ENCODE measurements at places on chromosomes 7 and 10.

DNA sequence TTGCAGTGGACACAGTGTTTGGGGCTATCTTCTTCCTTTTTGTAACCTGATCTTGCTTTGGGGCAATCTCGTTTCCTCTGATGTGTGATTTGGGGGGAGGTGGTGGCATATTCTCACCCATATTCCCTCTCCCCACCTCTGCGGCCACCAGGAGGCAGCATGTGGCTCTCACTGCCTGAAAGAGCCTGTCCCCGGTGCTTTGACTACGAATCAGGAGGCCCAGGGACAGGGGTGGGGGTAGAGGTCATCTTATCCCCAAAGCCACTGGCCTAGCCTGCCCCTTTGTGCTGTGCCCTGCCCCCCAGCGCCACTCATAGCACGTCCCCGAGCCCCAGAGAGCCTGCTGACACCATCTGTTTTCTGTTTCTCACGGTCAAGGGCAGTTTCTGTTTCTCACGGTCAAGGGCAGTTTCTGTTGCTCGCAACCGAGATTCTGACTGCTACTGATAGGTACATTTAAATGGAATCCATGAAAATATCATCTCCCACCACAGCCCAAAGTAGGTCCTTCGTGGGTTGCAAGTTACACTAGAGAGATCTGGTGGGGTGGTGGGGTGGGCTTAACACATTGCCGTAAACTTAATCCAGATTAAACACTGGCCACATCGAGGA is 28.2 kb downstream of the PHYH start:
- DNase-seq = no peak

GRCh38 chr10:34535872-34536271 is 279.2 kb downstream of the PARD3 start:
- DNase-seq = no peak

DNA sequence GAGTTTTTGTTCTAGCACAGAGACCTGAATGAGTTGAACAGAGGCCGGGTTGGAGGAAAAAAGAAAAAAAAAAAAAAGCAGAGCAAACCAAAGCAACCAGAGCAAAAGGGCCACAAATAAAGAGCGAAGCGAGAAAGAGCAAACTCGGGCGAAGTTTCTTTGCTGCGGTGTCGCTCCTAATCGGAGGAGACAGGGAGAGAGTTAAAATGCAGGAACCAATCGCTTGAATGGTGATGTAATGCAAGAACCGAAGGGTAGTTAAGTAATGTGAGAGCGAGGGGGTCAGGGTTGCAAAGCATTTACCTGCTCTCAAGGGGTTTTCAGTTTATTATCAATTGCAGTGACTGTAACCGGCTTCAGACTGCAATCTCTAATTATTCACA is 271.7 kb downstream of the TRIL start:
- DNase-seq = peak; percentile 78

DNA sequence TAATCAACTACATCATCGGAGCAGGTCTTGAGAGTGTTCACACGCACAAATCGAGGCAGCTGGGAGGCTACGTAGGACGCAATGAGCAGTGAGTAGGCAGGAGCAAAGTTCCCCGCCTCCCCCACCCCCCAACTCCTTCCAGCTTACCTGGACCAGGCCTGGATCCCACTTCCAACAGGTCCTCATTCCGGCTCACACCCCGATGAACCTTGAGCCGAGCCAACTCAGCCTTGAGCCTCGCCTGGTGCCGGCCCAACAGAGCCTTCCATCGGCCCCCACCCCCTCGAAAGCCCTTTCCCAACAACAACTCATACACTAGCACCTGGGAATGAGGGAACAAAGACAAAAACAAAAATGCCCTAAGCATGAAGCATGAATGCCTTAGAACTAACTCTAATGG is 1.2 kb downstream of the NSUN5 start:
- no peak for DNase-seq

DNA sequence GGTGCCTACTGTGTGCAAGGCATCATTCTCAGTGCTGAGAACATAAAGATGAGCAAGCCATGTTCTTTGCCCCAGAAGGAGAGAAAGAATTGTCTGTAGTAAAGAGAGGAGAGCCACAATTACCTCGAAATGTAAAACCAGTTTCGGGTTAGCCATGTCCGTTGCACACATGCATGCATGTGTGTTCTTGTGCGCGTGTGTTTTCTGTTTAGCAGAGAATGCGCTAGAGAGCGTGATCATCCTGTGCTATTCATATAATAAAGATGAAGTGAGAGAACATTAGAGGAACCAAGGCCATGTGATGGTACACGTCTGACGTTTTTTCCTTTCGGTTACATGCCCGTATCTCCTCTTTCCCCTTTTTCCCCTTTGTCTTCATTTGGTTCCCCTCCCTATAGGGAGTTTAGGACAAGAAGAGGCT is 158.2 kb downstream of the CELF2 start:
- DNase-seq = no peak

DNA sequence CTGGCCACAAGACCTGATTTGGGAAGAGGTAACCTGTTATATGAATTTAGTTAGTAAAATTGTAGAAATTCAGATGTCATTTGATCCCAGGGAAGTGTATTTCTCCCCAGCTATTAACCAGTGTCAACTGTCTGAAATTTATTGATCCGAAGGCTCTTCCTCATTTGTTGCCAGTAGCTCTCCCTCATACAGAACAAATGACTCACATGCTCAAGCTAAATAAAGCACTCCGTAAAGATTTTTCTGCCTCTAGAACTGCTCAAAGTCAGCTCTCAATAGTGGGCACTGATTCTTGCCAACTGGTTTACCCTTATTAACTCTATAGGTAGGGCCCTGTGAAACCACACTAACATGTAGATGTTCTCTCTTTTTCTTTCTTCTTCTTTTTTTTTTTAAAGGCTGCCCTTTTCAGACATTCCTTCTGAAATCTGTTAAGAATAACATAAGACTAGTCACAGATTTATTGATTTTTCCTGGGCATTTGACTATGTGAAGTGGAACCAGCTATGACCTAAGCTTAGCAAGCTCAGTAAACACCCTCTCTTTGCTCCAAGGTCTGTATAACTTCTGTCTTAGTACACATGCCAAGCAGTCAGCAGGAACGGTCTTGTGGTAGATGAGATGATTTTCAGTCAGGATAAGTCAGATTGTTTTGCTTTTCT is 21.8 kb downstream of the RPA3 start:
- DNase-seq = peak; percentile 66

- DNase-seq = no peak
Observed at GRCh38 chr7:130048906-130049305, 2.3 kb downstream of the ZC3HC1 start.

- no peak for DNase-seq
Observed at GRCh38 chr10:101646364-101646763, 48.6 kb downstream of the FBXW4 start.

- no peak for DNase-seq
Observed at GRCh38 chr10:23604613-23605012, 165.7 kb downstream of the OTUD1 start.

DNA sequence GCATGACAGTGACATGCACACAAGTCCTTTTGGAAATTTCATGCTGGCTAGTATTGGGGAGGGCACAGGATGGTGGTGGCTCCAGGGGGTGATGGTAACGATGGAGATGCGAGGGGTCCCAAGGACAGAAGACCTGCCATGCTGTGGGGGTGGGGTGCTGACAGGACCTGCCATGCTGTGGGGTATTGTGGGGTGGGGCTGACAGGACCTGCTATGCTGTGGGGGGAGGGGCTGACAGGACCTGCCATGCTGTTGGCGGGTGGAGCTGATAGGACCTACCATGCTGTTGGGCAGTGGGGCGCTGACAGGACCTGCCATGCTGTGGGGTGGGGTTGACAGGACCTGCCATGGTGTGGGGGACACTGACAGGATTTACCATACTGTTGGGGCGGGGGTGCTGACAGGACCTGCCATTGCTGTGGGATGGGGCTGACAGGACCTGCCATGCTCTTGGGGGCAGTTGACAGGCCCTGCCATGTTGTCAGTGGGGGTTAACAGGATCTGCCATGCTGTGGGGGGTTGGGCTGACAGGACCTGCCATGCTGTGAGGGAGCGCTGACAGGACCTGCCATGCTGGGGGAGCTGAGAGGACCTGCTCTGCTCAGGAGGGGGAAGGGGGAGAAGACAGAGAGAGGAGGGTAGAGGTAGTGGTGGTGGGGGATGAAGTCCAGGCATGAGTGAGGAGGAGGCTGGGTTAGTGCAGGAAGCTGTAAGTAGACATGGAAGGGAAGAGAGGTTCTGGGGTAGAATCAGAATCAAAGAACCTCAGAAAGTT is 36.2 kb upstream of the RET start:
- DNase-seq = no peak

GRCh38 chr7:124811341-124811740 is 45.7 kb upstream of the GPR37 start:
- DNase-seq = no peak

- DNase-seq = no peak
Observed at GRCh38 chr10:44832595-44833390, 78.3 kb upstream of the TMEM72 start.

GRCh38 chr10:61747307-61747706 is 84.6 kb downstream of the CABCOCO1 start:
- DNase-seq = no peak

- DNase-seq = no peak
Observed at GRCh38 chr7:84999450-84999849, 187.4 kb downstream of the SEMA3D start.

DNA sequence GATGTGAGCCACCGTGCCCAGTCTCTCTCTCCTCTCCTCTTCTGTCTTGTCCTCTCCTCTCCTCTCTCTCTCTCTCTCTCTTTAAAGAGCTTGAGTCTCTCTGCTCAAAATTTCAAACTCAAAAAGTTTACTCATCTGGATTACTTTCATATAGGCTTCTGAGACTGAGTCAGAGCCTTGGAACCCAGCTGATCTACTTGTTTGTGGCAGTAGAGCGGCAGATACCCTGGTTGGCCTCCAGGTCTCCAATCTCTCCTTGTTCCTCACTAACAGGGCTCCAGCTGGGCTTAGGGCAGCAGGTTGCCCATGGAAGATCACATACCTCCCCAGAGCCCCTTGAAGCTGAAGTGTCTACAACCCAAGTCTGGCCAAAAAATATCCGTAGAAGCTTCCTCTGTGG is 51.0 kb downstream of the HHEX start:
- no peak for DNase-seq

GRCh38 chr7:120785095-120785494 is 72.8 kb downstream of the TSPAN12 start:
- no peak for DNase-seq

- peak; percentile 78 for DNase-seq
Observed at GRCh38 chr10:126663328-126663727, 7.2 kb downstream of the C10orf90 start.

GRCh38 chr7:129789652-129790051 is 163.1 kb downstream of the UBE2H start:
- DNase-seq = no peak

GRCh38 chr10:110398419-110399105 is 93.8 kb upstream of the SMNDC1 start:
- DNase-seq = peak; percentile 99

- no peak for DNase-seq
Observed at GRCh38 chr7:65804887-65805286, 68.0 kb upstream of the VKORC1L1 start.

GRCh38 chr10:1417574-1417973 is 319.8 kb downstream of the ADARB2 start:
- no peak for DNase-seq

DNA sequence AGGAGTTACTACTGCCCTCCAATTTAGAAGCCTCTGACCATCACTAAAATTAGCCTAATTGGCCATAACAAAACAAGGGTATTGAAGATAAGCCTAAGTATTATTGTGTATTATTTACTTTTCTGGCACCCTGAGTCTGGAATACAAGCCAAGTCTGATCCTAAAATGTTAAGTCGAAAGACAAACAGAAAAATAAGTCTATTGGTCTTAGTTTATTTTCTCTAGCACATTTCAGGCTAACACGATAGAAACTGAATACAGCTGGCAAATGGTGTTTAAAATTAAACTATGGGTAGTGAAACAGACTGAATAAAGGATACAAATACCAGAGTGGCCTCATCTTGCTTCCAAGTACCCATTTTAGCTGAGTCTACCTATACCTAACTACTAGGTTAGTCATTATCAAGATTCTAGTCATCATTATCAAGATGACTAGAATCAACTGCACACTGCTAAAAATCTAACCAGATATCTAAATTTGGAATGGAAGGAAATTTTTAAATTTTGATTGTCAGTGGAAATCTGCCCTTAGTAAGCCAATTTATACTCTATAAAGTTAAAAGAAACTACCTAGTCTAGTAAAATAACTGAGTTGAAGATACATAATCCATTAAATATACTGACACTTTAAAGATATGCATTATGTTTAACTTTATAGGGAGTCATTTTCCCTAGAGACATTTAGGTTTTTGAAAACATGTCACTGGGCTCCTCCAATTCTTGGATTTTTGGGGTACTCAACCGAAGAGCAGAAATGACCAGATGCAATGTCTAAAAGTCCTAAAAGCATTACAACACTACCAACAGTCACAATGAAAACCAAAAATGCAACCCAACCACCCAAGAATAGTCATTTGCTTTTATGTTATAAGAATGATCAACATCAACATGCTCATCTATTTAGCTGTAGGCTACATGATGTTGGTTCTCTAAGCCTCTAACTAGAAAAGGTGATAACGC is 80.9 kb downstream of the NT5C2 start:
- no peak for DNase-seq

DNA sequence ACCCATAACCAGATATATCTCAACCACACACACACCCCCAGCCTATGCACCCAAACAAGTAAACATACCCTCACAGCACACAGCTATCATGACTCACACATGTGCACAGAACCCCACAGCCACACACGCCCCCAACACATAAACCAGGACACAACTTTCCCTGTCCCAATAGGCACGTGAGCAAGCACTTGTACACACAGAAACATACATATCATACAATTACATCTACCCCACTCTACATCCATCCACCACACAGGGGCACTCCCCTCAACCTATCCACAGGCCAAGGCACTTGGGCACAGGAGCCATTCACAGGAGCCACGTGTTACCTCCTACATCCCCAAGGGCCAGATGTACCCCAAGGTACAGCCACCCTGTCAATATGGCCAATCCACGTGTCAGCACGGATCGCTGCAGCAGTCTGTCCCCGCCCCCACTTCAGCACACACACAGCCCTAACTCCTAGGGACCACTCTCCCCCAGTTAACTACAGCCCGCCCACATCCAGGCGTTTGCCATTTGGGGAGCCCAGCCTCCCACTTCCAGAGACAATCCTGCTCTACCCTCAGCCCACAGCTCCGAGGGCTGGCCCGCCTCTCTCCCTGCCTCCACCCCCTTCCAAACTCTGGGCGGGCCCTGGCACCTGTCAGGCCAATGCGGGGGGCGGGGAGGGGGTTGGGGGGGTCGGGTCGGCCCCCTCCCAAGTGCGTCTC is 163.5 kb downstream of the SH3PXD2A start:
- DNase-seq = no peak

- no peak for DNase-seq
Observed at GRCh38 chr7:85737426-85737825, 550.6 kb upstream of the SEMA3D start.

DNA sequence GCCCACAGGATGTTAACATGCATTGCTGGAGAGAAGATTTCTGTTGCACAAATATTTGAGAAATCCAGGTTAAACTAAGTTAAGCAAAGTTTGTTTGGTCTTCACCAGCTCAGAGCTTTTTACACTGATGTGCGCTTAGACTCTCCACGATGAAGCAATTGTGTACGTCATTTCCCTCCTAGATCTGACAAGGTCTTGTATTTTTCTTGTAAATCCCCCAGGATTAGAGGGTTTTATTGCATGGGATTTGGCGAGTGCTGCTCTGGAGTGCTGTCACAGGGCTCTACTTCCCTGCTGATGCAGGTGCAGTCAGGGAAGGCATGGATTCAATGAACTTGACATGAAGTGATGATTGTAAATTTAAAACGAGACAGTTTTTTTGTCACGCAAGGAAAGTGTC is 173.3 kb downstream of the PDE1C start:
- DNase-seq = no peak

GRCh38 chr10:18216482-18216881 is 76.3 kb downstream of the CACNB2 start:
- DNase-seq = peak; percentile 16

GRCh38 chr10:23433701-23434100 is 5.2 kb upstream of the OTUD1 start:
- DNase-seq = no peak

All from LHCN-M2 (cell line).